ENCODE measurements at places on chromosomes 2 and 18. TPM values are rescaled to one million over a fixed set of nuclear protein-coding genes. Genes with fewer than 3 reads are reported as not detected.

Gene GALNT13
- total RNA-seq, result 0.52 TPM

Gene ABCG8
- total RNA-seq, result not detected

Gene LAMA1
- 10.1 TPM for total RNA-seq

Gene CRYGD
- not detected for total RNA-seq

Gene CYRIA
- 2.0 TPM for total RNA-seq
